Naive thymus-derived CD8-positive, alpha-beta T cell (primary cell): ENCODE measurements at places on chromosomes 1 and 21.
A peak's percentile ranks its signal among the peaks of the same experiment; 100 is the strongest.

- DNase-seq: no peak
- H3K36me3 ChIP-seq: no peaks in the 10 kb centered on the region
- no peak overlapping the region for H3K27ac ChIP-seq
- no peak overlapping the region for H3K4me3 ChIP-seq
- no peaks in the 10 kb centered on the region for H3K27me3 ChIP-seq
Observed at GRCh38 chr1:94708811-94709210, 111.3 kb upstream of the SLC44A3 start.

- DNase-seq: peak; percentile 26
- H3K27ac ChIP-seq: peak overlapping the region; percentile 93
- no peaks in the 10 kb centered on the region for H3K27me3 ChIP-seq
- H3K4me1 ChIP-seq: peaks cover 23% of the 10 kb centered on the region
- H3K36me3 ChIP-seq: peaks cover 17% of the 10 kb centered on the region
Observed at GRCh38 chr1:23980728-23981070, 572 bp upstream of the SRSF10 start.

GRCh38 chr21:38986406-38986805 is 180.7 kb downstream of the ETS2 start:
- no peaks in the 10 kb centered on the region for H3K36me3 ChIP-seq
- DNase-seq: no peak
- no peak overlapping the region for H3K27ac ChIP-seq
- H3K4me3 ChIP-seq: no peak overlapping the region

GRCh38 chr1:168585191-168585590 is 8.8 kb downstream of the XCL1 start:
- no peaks in the 10 kb centered on the region for H3K36me3 ChIP-seq
- no peak overlapping the region for H3K27ac ChIP-seq
- H3K4me1 ChIP-seq: peaks cover 3% of the 10 kb centered on the region
- H3K27me3 ChIP-seq: no peaks in the 10 kb centered on the region

DNA sequence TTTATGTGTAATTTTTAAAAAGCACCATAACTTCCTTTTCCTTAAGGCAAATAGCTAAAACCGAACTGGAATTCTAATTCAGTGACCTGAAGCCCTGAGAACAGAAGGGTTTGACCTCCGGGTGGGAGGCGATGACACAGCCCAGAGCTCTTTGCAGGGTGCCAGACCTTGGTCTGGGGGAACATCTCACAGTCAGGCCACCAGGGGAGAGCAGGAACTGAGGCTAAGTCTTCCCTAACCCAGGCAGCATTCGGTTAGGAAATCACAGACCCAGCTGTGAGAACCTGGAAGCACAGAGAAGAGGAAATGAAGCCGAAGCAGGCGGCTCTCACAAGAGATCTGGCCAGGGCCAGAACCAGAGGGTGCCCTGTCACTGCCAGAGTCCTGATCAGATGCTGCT is 444.8 kb downstream of the TTLL7 start:
- peaks cover 11% of the 10 kb centered on the region for H3K4me1 ChIP-seq
- no peaks in the 10 kb centered on the region for H3K27me3 ChIP-seq
- H3K4me3 ChIP-seq: no peak overlapping the region

- no peak overlapping the region for H3K27ac ChIP-seq
- H3K4me3 ChIP-seq: no peak overlapping the region
- H3K36me3 ChIP-seq: no peaks in the 10 kb centered on the region
- no peak for DNase-seq
- no peaks in the 10 kb centered on the region for H3K4me1 ChIP-seq
Observed at GRCh38 chr1:27058966-27059669, 46.5 kb upstream of the TENT5B start.

DNA sequence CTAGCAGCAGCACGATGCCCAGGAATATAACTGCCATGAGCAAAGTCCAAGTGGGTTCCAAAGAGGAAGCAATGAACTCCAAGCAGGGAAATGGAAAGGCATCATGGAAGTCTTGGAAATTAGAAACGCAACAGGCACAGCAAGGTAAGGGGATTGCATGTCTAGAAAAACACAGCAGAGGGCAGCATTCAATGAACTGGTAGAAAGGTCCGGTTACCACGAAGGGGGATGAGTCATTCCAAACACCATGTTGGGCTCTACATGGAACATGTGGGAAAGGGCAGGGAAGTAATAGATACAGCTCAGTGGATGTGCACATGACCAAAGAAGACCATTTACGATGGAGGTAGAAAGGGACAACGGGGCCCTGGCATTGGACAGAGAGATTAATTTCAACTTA is 36.4 kb downstream of the RXRG start:
- DNase-seq: no peak
- H3K36me3 ChIP-seq: no peaks in the 10 kb centered on the region
- no peaks in the 10 kb centered on the region for H3K4me1 ChIP-seq
- peaks cover 43% of the 10 kb centered on the region for H3K27me3 ChIP-seq

GRCh38 chr1:81170721-81171120 is 630.0 kb upstream of the ADGRL2 start:
- H3K27me3 ChIP-seq: no peaks in the 10 kb centered on the region

- peak overlapping the region; percentile 1 for H3K27ac ChIP-seq
- no peak overlapping the region for H3K4me3 ChIP-seq
- H3K4me1 ChIP-seq: peaks cover 22% of the 10 kb centered on the region
Observed at GRCh38 chr1:19384113-19384512, 72.0 kb downstream of the SLC66A1 start.
